ENCODE measurements at places on chromosomes 1 and 21. TPM values are rescaled to one million over a fixed set of nuclear protein-coding genes. Genes with fewer than 3 reads are reported as not detected.

The ADGRL4 gene
- total RNA-seq = 13.4 TPM

The RGS1 gene
- total RNA-seq = 81.1 TPM

The SELE gene
- total RNA-seq = 0.20 TPM

The B3GALT5 gene
- under 0.01 TPM for total RNA-seq

The GUCA2A gene
- not detected for total RNA-seq

The PKP1 gene
- 3.0 TPM for total RNA-seq

The BLACAT1 gene
- total RNA-seq = 0.40 TPM

The FHAD1 gene
- 5.9 TPM for total RNA-seq

The SLX9 gene
- total RNA-seq = 34.6 TPM

The HES5 gene
- total RNA-seq = not detected

The RER1 gene
- 55.3 TPM for total RNA-seq

The ZBTB18 gene
- 19.9 TPM for total RNA-seq

The SLFNL1 gene
- 5.3 TPM for total RNA-seq

The TCEA3 gene
- total RNA-seq = 35.8 TPM

The DMRTB1 gene
- total RNA-seq = not detected

The ADAM30 gene
- not detected for total RNA-seq

The C1orf115 gene
- 12.6 TPM for total RNA-seq

The CD34 gene
- total RNA-seq = 33.1 TPM

The TDRD10 gene
- total RNA-seq = 19.4 TPM

The EPHB2 gene
- 6.8 TPM for total RNA-seq

The KRTAP10-4 gene
- total RNA-seq = not detected

The SRGAP2B gene
- total RNA-seq = 21.0 TPM

The RORC gene
- 28.3 TPM for total RNA-seq

The CYP4B1 gene
- total RNA-seq = 211 TPM

The CHAF1B gene
- 1.8 TPM for total RNA-seq

The OR2T1 gene
- total RNA-seq = not detected

The RNU1-3 gene
- total RNA-seq = 4,080 TPM

The VSIG8 gene
- 0.34 TPM for total RNA-seq

The IGSF21 gene
- total RNA-seq = 1.1 TPM

The NTRK1 gene
- 1.2 TPM for total RNA-seq

The CFHR4 gene
- not detected for total RNA-seq

The OR2T29 gene
- total RNA-seq = not detected

The ANKRD45 gene
- total RNA-seq = 17.9 TPM

The KRTAP13-2 gene
- total RNA-seq = not detected

The MASP2 gene
- total RNA-seq = not detected

The KCNK2 gene
- total RNA-seq = not detected

The DNAJC6 gene
- 5.1 TPM for total RNA-seq

The CELA2B gene
- total RNA-seq = 0.91 TPM

The PALMD gene
- total RNA-seq = 11.0 TPM

The LCE2A gene
- total RNA-seq = not detected

The C1orf185 gene
- total RNA-seq = not detected

The KLHL17 gene
- 36.1 TPM for total RNA-seq

The KLF18 gene
- total RNA-seq = not detected

The FNDC10 gene
- 13.6 TPM for total RNA-seq

The TNFSF4 gene
- total RNA-seq = 0.74 TPM

The MYOG gene
- not detected for total RNA-seq

The FMO1 gene
- total RNA-seq = 1.3 TPM

The RGS5 gene
- 64.8 TPM for total RNA-seq

The FCMR gene
- total RNA-seq = 13.6 TPM

The TMEM82 gene
- not detected for total RNA-seq

The GUCA2B gene
- total RNA-seq = not detected

The MAN1C1 gene
- 19.9 TPM for total RNA-seq

The ST6GALNAC5 gene
- 49.2 TPM for total RNA-seq

The LCE1C gene
- total RNA-seq = not detected

The AMPD1 gene
- 0.26 TPM for total RNA-seq

The MANEAL gene
- 3.7 TPM for total RNA-seq

The B3GALNT2 gene
- total RNA-seq = 22.2 TPM

The CYP4Z1 gene
- total RNA-seq = 6.3 TPM
